Stimulated activated naive CD8-positive, alpha-beta T cell treated with anti-CD3 and anti-CD28 coated beads, Interleukin-15, Interleukin-2, amounts not matched to agents 100 U/mL and 50 U/mL, for 24 hours (primary cell): ENCODE measurements at places on chromosomes 11 and 22.

DNA sequence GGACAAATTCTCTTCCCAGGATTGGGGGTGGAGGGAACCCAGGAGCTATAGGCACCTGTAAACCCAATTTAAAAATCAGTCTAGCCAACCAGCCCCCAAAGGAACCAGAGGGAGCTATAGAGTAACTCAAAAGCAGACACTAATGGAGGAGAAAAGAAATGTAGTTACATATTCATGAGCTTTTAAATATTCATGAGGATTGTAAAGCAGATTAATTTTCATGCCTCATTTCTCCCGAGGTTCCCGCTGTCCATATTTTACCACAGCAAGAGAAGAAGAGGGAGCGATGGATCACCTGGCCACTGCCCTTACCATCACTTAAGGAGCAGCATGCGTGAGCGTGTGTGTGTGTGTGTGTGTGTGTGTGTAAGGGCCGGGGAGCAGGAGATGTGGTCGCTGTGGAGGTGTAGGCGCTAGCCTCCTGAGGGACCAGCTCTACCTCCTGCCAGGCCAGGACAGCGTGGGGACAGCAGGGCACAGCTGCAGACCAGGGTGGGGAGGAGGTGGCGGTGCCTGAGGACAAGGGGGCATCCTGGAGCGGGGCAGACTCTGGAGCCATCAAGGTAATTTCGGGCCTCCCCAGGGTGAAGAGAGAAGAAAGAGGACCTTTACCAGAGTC, 100.7 kb upstream of the THY1 start:
- DNase-seq = no peak

- no peak for DNase-seq
These were observed 32.9 kb downstream of the RPL27A start for GRCh38 chr11:8715501-8715900.

- no peak for DNase-seq
These were observed 48.7 kb upstream of the APOA1 start for GRCh38 chr11:116885951-116886655.

DNA sequence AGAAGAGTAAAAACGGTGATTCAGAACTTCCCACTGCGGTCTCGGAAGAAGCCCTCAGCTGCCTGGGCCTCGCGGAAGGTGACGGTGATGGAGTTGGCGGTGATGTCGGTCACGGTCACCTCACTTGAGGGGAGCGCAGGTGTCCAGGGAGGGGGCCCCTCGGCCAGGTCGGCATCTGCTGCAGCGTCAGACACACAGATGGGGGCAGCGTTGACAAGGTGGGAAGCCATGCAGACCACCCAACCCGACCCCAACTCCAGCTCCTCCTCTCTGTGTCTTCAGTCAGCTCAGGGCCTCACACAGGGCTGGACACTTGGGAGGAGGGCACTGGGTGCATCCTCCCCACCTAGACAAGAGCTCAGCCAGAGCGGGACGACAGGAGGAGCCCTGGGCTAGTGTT, 18.6 kb downstream of the CBX7 start:
- no peak for DNase-seq

GRCh38 chr22:35913925-35914324, 114.7 kb downstream of the RBFOX2 start:
- DNase-seq = no peak

GRCh38 chr11:131979364-131979763, 608.9 kb downstream of the NTM start:
- DNase-seq = no peak

- no peak for DNase-seq
These were observed 279.4 kb downstream of the LARGE1 start for GRCh38 chr22:33640900-33641299.

DNA sequence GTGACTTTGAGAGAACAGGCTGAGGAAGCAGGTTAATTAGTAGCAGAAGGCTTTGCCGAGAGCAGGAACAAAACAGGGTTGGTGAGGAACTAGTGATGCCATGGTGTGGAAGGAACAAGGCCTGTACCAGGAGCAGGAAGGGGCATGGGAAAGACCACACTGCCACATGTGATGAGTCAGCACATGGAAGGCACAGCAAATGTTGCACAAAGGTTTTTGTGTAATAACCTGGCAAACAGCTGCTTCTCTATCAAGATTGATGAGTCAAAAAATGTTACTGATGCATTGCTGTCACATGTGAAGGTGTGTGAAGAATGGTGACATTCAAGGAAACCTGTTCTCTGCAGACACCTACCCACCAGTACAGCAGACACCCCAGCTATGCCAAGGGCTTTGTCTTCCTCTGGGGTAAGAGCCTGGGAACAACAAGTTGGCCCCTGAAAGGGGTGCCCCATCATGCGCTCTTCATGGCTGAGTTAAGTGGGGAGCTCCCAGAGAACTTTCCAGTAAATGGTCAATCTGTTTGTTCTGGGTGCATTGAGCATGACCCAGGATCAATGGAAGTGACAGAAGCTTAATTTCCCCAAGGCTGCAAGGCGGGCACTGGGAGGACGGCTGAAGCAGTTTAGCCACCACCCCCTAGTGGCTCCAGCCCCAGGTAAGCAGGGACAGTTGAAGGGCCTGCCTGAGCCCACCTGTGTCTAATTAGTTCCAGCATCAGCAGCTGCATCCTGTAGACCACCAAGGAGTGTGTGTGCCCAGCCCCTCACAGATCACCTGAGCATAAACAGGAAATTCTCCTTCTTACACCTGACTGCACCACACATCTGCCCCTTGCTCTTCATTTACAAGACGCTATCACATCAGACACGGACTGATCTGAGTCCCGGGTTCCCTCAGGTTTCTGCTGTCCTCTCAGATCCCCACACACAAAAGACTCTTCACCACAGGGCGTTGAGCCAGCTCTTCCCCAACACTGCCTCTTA, 47.6 kb downstream of the GGTLC2 start:
- no peak for DNase-seq

- DNase-seq = no peak
These were observed 17.6 kb downstream of the SELENOO start for GRCh38 chr22:50218153-50218995.

DNA sequence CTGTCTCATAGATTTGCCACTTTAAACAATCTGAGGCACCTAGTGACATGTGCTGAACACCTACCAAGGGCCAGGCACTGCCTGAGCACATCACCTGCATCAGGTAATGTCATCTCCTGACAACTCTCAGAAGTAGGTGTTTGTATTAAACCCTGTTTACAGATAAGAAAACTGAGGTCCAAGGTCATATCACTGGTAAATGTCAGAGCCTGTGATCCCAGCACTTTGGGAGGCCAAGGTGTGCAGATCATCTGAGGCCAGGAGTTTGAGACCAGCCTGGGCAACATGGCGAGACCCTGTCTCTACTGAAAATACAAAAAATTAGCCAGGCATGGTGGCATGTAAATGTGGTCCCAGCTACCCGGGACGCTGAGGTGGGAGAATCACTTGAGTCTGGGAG, 39.1 kb upstream of the ACCSL start:
- DNase-seq = no peak

DNA sequence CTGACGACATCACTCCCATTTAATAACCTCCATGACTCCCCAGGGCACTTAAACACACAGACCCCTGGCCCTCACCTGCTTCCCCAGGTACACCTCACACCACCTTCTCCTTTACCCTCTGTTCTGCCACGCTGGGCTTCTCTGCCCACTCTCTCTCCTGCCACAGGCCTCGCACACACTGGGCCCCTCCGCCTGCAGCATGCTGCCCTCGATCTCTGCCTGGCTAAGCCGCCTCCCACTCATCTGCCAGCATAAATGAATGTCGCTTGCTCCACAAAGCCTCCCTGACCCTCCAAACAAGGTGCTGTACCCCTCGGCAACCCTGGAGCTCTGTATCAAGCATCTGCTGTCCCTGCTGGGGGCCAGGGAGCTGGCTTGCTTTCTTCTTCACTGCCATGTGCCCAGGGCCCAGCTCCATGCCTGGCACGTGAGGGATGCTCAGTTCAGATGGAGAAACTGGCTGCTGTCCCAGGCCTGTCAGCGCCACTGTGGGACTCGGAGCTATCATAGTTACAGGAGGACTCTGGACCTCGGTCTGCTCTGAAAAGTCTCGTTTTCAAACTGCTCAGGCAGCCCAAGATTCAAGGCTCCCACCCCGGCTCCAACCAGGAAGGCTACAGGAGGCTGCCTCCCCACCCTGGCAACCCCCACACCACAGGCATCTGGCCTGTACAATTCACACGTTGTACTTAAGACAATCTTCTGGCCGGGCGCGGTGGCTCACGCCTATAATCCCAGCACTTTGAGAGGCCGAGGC, 11.9 kb downstream of the TTLL1 start:
- DNase-seq = no peak

GRCh38 chr11:118223992-118224391, 819 bp downstream of the JAML start:
- DNase-seq = peak; percentile 47

- DNase-seq = no peak
These were observed 677.6 kb downstream of the NTM start for GRCh38 chr11:132048040-132048439.

- no peak for DNase-seq
These were observed 11.9 kb downstream of the RBFOX2 start for GRCh38 chr22:36016684-36017083.

DNA sequence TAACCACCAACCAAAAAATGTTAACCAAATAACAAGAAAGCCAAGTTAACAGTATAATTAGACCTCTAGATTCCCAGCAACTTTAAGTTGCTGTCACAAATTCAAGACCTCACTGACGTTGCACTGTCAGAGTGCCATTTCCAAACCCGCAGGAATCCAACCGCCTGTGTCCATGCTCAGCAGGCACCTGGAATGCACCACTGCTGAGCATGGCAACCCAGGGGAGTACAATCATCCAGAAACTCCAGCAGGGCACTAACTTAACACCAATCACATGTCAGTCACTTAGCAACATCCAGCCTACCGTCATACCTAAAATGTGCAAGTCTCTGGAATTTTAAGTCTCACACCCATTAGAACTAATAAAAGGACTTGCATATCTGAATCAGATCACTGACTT, 48.8 kb downstream of the SMCO4 start:
- no peak for DNase-seq

DNA sequence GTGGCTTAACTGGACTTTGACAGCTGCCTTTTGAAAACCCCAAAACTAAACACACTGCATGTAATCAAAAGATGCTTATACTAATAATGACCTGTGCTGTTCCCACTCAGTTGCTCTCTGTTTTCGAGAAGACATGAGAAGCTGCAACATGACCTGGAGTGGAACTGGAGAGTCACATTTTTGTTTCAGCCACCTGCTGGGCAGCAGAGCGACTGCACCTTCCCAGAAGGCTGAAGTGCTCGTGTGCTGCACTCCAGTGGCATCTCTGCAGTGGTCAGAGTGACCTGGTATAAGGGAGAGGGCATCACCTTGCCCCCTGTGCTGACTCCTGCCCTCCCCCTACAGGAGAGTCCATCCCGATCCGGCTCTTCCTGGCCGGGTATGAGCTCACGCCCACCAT, 8.6 kb downstream of the THYN1 start:
- DNase-seq = no peak

DNA sequence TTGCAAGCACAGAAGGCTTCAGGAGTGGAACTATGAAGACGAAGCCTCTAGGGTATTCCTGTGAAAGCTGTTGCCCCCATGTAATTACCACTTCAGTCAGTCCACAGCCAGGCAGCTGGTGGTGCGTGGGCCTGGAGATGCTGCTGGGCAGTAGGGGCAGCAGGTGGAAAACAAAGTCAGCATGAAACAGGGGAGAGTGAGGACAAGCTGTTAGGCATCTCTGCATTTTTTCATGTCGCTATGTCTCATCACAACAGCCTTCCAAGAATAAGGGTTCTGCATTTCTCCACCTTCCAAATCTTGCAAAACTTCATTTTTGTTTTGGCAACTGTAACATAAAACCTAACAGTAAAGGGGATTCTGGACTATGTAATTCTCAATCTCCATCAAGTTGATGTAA, 757.5 kb downstream of the NELL1 start:
- DNase-seq = no peak

GRCh38 chr22:28029956-28030355, 110.9 kb upstream of the PITPNB start:
- no peak for DNase-seq

DNA sequence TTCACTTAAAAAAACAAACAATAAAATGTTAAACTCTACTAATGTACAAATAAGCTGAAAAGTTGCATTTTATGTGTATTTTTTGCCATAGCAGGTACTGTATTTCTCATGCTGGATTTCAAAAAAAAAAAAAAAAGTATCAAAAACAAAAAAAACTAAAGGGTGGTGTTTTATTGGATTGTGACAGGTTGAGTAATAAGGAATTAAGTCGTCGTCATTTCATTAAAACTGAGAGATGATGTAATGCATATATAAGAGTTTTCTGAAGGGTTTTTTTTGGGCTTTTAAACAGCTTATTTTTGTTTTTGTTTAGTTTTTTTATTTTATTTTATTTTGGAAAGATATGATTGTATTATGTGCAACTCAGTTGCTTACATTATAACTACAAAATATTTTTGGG, 10.9 kb upstream of the ADSL start:
- DNase-seq = no peak

DNA sequence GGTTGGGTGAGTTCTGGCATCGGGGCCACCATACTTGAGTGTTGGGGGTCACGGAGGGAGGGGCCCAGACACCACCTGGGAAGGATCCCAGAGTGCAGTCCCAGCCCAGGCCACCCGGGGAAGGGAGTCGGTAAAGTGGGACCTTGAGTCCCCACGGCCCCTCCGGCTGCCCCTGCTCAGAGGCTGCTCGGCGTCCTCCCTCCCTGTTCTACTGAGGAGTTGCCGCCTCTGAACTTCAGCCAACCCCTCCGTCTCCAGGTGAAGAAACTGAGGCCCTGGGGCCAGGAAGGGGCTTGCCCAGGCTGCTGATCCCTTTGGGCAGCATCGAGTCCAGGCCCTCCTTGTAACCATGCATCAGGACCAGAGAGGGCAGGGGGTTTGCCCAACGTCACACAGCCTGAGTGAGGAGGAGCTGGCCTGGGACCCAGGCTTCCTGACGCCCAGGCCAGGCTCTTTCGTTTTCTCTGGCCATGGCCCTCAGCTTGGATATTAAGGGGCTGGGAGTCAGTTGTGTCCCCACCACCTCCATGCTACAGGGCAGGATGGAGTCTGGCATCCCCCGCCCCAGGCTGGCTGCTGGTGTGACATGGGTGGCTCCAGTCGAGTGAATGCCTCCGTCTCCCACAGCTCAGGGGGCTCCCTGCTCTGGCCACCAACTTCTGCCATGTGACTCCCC, 1.3 kb downstream of the PARVG start:
- DNase-seq = peak; percentile 52

DNA sequence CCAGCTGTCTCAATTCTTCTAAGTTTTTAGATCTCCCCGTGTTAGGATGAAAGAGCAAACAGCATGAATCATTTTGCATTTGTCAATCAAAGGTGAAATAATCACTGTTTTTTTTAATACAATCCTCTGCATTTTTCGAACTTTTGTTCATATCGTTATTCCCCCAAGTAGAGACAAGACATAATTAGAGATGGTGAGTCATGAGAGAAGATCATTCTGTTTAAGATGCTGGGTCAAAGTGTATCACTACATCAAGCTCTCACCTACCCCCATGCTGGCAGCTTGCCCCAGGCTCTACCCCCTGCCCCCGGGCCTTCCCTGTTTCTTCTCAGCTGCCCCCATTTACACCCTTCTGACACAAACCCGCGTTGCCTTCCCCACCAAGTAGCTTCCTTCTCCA, 30.5 kb upstream of the MYO18B start:
- DNase-seq = no peak
